Right forelimb (tissue), 1 donor: ENCODE measurements at places on chromosomes 7 and 10.

- DNase-seq = no peak
Measured at GRCh38 chr10:23386052-23386451, 41.5 kb upstream of the C10orf67 start.

DNA sequence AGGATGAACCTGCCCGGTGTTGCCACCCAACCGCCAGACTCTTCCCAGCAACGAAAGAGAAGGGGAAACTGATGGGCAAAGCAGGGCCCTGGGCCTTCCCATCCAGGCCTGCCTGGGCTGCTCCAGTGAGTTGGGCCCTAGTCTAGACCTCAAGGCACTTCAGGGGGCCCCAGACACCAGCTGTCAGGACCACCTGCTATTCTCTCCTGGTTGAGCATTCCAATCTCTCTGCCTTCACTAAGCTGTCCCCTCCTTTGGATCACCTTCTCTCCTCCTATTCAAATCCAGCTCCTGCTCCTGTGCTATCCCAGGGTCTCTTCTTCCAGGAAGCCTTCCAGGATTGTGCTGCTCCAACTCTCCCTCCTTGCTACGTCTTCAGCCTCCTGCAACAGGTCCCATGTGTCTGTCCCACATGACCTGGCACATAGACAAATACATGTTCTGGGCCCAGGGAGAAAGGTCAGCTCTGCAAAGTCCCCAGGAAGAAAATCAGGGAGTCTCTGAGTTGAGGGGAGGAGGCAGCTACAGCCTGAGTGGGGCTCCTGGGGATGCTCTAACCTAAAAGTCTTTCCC is 3.1 kb downstream of the STX1A start:
- DNase-seq = no peak

DNA sequence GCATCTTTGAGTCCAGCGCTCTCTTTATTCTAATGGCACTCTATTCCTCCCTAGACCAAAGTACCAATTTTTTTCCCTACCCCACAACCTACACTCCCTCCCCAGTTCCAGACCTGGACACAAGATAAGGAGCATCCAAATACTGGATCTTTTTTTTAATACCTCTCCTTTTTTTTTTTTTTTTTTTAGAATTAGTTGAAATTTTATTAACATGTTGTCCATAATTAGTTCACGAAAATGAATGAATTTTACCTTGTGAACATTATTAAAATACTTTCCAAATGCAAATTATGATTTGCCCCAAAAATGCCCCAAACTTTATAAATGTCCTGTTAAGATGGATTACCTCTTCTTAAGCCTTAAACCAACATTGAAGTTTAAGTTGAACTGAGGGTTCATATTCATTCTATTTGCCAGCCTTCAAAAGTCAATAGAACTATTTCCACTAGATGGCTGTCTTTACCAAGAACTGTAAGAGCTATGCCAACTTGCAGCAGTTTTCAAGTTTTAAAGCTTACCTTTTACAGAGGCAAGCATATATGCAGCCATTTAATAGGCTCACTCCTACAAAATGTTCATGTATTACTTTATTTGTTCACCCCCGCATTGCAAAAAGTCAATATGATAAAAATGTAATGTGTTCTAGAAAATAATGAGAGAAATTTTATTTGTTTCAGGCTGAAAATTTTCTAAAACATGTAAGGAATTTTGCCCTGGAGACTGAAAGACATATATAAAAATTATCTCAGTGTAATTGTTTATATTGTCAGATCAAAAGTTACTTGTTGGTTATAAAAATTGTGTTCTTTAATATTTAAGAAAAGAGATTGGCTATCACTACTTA is 39.7 kb upstream of the TNKS2 start:
- DNase-seq = no peak

GRCh38 chr7:131488361-131488760 is 68.1 kb downstream of the PODXL start:
- no peak for DNase-seq

- no peak for DNase-seq
Measured at GRCh38 chr7:157619753-157620525, 283.1 kb downstream of the DNAJB6 start.

- DNase-seq = no peak
Measured at GRCh38 chr7:158263110-158263963, 324.3 kb downstream of the PTPRN2 start.

DNA sequence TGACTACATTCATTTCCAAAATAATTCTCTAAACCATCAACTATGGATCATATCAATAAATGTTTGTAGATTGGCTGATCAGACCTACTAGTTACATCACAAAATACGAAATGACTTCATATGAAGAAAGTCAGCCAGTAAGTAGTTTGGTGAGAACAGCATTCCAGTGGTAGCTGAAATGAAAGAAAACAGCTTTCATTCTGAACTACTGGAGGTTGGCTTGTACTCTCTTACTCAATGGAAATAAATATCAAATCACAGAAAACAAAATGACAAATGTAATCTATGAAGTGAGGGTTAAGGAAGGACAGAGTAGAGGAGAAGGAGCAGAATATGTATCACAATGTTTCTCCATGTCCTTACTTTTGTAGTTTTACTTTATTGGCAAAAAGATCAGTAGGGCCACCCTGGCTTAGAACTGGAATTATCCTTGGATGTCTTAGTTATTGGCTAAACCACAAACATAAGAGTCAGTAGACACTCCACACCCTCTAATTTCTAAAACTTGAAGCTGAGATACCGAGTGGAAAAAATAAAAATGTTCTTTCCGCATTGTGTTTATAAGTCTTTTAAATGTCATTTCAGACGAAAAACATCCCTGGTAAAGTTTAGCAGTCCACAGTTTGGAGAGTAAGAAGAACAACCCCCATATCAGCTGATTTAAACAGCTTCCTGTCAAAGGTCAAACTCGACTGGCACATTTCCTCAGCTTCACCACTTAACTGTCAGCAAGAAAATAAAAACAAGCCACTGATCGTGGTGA is 74.0 kb upstream of the DGKI start:
- DNase-seq = no peak

GRCh38 chr7:8413600-8413999 is 19.8 kb upstream of the NXPH1 start:
- DNase-seq = no peak

GRCh38 chr7:123484199-123484598 is 50.2 kb downstream of the IQUB start:
- no peak for DNase-seq

GRCh38 chr7:159328096-159328495 is 183.4 kb upstream of the VIPR2 start:
- DNase-seq = no peak

DNA sequence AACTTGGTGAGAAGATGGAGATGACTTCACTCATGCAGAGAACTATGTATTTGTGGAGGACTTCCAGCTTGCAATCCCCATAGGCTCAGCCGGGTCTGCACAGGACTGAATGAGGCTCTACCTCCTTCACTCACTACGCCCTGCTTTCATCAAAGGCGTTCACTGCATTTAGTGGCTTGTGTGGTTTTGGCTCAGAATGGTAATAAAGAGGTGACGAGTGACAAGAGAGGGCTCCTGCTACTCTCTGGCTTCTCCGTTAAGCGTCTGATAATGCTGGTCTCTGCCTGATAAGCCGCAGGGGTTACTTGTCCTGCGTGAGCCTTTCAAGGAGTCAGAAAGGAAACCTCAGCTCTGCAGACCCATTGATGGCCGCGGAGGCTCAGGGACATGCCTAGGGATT is 343.4 kb downstream of the PRPF18 start:
- no peak for DNase-seq

DNA sequence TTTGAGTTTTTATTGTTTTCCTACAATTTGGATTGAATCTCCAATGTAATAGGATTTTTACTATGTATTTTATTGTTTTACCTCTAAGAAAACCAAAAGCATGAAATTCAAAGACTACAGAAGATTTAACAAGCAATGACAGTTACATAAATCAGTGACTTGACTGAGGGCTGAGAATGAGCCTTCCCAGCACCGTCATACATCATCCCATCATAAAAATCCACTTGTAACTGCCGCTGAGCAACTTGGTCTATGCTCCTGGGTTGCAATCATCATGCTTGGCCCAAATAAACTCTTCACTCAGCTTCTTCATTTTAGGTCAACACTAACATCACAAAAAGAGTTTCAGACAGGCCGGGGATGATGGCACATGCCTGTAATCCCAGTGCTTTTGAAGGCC is 13.5 kb downstream of the LARP4B start:
- DNase-seq = no peak

DNA sequence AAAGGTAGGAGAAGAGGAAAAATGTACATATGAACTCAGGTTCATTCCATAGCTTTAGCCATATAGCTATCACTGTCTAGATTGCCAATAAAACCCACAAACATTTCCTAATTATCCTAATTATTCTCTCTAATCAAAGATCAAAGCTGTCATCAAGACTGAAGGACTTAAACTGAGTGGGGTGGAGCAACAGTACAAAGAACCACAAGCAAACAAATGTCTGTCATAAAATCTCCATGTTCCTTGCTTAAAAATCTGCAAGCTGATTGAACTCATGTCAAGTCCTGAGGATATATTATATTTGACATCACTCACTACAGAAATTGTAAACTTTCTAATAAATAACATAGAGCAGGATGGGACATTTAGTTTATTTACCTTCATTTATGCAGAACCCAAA is 315.9 kb downstream of the SNX13 start:
- DNase-seq = no peak

DNA sequence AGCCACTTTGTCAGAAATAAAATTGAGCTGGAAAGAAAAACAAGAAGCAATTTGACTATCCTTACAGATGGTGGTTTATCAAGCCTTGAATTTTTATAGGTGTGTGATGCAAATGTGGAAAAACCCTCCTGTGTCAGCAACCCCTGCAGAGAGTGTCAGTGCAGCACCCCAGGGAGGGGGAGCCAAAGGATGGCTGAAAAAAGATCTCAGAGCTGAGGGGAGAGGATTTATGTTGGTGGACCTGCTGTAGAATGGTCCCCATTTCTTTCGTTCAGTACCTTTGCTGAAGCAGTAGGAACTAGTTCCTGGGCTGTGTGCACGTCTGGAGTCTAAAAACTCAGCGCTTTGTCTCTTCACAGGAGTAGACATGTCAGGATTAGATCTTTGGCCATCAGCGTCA is 239.0 kb downstream of the PHTF2 start:
- DNase-seq = no peak

- DNase-seq = no peak
Measured at GRCh38 chr7:22195397-22196172, 161.4 kb downstream of the RAPGEF5 start.

GRCh38 chr7:131493581-131493980 is 62.8 kb downstream of the PODXL start:
- DNase-seq = no peak

- no peak for DNase-seq
Measured at GRCh38 chr7:109895536-109895935, 1195.4 kb upstream of the LRRN3 start.

- no peak for DNase-seq
Measured at GRCh38 chr10:89954061-89954460, 252.7 kb downstream of the KIF20B start.

DNA sequence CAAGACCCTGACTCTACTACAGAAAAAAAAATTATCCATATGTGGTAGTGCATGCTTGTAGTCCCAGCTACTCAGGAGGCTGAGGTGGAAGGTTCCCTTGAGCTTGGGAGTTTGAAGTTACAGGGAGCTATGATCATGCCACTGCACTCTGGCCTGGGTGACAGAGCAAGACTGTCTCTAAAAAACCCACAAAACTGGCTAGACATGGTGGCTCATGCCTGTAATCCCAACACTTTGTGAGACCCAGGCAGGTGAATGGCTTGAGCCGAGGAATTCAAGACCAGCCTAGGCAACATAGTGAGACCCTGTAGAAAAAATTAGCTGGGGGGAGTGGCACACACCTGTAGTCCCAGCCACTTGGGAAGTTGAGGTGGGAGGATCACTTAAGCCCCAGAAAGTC is 32.9 kb upstream of the CHST3 start:
- no peak for DNase-seq

- no peak for DNase-seq
Measured at GRCh38 chr7:14207138-14207537, 217.7 kb upstream of the ETV1 start.

DNA sequence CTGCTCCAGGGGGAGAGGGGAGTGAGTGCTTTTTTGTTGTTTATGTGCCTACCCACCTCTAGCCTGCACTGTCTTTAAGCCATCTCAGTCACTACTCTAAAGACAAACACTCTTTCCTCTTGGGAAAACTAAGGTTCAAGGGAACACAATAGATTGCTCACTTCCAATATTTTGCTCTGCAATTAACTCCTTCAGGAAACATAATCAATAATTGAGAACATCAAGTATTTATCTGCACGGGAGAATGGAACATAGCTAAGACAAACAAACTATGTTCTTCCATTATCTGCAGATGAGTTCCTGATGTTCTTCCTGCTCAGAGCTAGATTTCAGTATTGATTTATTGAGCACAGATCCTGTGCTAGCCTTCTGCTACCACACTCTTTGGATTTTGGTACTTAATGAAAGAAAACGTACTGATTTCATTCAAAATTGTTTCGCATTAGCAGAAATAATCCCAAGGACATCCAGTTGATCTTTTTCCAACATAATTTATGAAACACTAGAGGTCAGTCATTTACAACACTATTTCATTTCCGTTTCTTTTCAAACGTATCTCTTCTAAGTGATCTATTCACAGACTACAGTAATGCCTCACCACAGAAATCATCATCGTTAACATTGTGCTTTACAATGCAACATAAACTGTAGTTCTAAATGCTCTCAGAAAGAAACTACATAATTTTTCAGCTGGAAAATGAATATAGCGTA is 8.3 kb downstream of the NEBL start:
- DNase-seq = no peak

GRCh38 chr7:69620063-69620462 is 21.8 kb downstream of the AUTS2 start:
- DNase-seq = no peak

GRCh38 chr7:143485094-143485493 is 7.4 kb downstream of the TAS2R41 start:
- DNase-seq = no peak

DNA sequence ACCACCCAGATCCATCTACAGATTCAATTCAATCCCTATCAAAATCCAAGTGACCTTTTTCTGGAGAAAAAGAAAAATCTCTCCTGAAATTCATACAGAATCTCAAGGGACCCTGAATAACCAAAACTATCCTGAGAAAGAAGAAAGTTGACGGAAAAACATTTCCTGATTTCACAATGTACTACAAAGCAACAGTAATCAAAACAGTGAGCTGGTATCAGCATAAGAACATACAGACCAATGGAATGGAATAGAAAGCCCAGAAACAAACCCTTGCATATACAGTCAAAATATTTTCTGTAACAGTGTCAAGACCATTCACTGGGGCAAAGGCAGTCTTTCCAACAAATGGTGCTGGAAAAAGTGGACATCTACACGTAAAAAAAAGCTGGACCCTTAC is 89.9 kb downstream of the JMJD1C start:
- no peak for DNase-seq

DNA sequence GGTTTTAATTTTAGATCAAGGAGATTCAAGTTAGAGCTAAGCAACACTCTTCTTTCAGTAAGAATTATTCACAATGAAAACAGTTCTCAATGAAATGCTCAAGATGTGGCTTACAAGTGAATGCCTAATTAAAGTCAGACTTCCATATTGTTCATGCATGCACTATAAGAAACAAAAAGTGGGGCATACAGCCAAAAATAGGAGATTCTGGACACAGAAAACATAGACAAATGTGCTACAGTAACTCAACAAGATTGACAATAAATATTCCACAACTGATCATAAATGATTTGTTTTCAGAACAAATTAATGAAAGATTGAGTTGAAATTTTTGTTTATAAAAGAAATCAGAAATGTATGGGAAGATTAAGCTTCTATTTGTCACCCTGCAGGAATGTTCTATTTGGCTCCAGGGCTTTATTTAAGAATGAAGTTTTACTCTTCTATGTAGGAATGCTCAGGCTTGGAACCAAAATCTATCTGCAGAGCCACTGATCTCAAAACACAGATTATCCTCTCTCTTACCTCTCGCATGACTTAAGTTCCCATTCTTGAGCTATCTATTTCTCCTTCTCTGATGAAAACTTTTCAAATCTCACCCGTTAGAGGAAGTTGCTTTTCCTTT is 89.0 kb upstream of the PIP4K2A start:
- DNase-seq = no peak
